ENCODE measurements at places on chromosomes 13 and 19. TPM values are rescaled to one million over a fixed set of nuclear protein-coding genes. Genes with fewer than 3 reads are reported as not detected.

The CLIP3 gene
- 0.07 TPM for total RNA-seq

The FEM1A gene
- 28.1 TPM for total RNA-seq

The DLL3 gene
- 7.2 TPM for total RNA-seq

DNA sequence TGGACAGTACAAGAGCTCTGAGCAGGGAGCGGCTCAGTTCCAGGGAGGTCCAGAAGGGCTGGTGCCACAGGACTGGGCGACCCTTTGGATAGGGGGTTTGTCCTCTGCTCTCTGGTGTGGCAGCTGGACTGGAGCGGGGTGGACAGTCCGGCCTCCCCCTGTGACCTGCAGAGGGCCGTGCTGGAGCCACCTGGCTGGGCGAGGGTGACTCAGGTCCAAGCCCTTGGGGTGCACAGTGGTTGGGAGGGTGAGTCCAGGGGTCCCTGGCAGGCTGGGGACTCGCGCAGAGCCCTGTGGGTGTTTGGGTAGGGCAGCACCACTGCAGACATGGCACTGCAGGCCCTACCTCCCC, 7.2 kb downstream of the SSBP4 start:
- no peaks in the 10 kb centered on the region for H3K4me1 ChIP-seq
- no peak overlapping the region for H3K4me3 ChIP-seq
- DNase-seq = no peak
- no peaks in the 10 kb centered on the region for H3K36me3 ChIP-seq
- H3K27me3 ChIP-seq = no peaks in the 10 kb centered on the region

The PRTN3 gene
- 0.29 TPM for total RNA-seq

All from PC-3 (cell line).